CD4-positive, alpha-beta T cell (primary cell): ENCODE measurements at places on chromosomes 3 and 15.

DNA sequence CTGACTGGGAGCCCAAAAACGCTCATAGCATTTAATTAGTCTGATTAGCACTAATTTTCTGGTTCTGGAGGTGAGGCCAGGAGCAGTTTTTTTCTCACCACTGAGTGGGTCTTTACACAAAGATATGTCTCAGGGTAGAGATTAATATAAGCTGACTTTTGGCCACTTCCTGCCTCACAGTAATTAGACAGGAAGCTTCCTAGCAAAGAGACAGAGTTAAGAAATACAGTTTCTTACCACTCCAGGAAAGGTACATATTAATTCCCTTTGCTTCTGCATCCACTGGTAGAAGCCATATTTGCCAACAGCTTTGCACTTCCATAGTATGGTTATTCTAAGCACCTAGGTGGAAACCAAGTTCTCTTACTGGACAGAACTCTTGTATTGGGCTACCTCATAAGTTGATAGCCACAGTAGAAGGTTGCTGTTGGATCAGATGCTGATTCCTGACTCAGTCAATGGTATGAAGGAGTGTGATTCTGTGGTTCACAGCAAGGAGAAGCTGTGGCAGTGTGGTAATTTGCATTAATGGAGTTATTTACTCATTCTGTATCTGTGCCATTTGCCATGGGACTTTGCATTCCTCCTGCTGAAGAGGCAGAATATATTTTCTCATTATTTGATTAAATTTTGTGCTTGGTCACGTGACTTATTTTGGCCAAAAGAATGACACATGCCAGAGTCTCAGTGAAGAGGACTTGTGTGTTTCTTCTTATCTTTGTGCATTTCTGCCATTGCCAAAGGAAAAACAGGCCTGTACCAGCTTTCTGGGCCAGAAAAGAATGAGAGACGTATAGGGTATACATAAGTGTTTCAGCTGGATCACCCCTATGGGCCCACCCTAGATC, 17.5 kb upstream of the ZBTB20 start:
- no peak overlapping the region for H3K4me3 ChIP-seq
- no peaks in the 10 kb centered on the region for H3K27me3 ChIP-seq
- H3K27ac ChIP-seq: peak overlapping the region; percentile 14
- no peak for DNase-seq
- H3K4me1 ChIP-seq: peaks cover 25% of the 10 kb centered on the region

DNA sequence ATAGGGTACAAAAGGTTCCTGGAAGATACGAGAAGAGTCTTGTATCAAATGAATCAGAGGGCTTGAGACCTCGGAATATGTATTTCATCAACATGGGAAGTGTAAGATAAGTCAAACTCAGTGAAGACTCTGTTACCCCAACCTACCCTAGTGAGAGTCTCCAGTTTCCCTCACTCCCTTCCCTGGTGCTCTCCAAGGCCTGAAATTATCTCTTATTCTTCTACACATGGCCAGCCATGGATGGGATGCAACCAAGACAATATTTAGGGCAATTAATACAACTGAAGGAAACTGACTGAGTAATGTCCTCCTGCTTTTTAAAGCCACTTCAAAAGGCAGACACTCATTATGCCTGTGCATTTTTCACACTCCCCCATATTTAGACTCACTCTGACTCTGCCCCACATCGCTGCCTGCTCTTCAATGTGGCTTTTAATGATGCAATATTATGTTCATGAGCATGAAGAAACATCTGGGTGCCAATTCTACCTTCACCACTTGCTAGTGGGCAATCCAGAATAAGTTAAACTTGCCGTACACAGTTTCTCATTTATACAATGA, 137.1 kb upstream of the THBS1 start:
- no peaks in the 10 kb centered on the region for H3K36me3 ChIP-seq
- no peaks in the 10 kb centered on the region for H3K4me1 ChIP-seq
- no peak for DNase-seq

GRCh38 chr3:182331341-182331740, 462.0 kb upstream of the ATP11B start:
- no peaks in the 10 kb centered on the region for H3K27me3 ChIP-seq
- DNase-seq: no peak
- no peak overlapping the region for H3K27ac ChIP-seq
- no peaks in the 10 kb centered on the region for H3K4me1 ChIP-seq

GRCh38 chr3:32460031-32460749, 42.5 kb downstream of the CMTM6 start:
- H3K4me3 ChIP-seq: peak overlapping the region; percentile 39
- no peaks in the 10 kb centered on the region for H3K27me3 ChIP-seq
- peaks cover 5% of the 10 kb centered on the region for H3K36me3 ChIP-seq

GRCh38 chr3:47592066-47592795, 13.6 kb upstream of the CSPG5 start:
- no peak overlapping the region for H3K27ac ChIP-seq
- no peak for DNase-seq
- H3K4me1 ChIP-seq: no peaks in the 10 kb centered on the region
- H3K4me3 ChIP-seq: no peak overlapping the region

GRCh38 chr3:8638994-8639658, 5.5 kb downstream of the SSUH2 start:
- DNase-seq: no peak
- no peak overlapping the region for H3K27ac ChIP-seq
- H3K4me3 ChIP-seq: no peak overlapping the region
- no peaks in the 10 kb centered on the region for H3K4me1 ChIP-seq

- H3K27me3 ChIP-seq: no peaks in the 10 kb centered on the region
- H3K4me1 ChIP-seq: peaks cover 51% of the 10 kb centered on the region
- H3K36me3 ChIP-seq: peaks cover 48% of the 10 kb centered on the region
- peak overlapping the region; percentile 36 for H3K4me3 ChIP-seq
- DNase-seq: no peak
Observed at GRCh38 chr3:152299249-152299976, 30.7 kb downstream of the MBNL1 start.

DNA sequence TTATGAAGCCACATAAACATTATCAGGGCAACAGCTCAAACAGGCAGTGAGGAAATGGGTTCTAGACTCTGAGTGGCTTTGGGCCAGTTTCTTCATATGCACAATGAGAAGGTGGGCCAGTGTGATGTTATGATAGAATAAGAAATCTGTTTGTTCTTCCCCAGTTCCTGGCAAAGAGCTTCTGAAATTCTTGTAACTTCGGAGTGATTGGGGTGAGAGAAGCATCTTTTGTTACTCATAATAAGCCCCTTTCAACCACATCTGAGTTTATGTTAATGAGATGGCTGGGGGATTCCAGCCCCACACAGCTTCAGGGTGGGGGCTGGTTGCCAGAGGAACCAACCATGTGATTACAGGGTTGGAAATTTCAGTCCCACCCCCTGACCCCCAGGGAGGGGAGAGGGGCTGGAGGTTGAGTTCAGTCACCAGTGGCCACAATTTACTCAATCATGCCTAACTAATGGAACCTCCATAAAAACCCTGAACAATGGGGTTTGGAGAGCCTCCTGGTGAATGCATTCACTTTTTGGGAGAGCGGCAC, 57.0 kb upstream of the FRMD4B start:
- no peak overlapping the region for H3K27ac ChIP-seq
- H3K4me3 ChIP-seq: no peak overlapping the region
- no peaks in the 10 kb centered on the region for H3K36me3 ChIP-seq

- H3K27me3 ChIP-seq: no peaks in the 10 kb centered on the region
- DNase-seq: peak; percentile 26
- H3K4me1 ChIP-seq: peaks cover 9% of the 10 kb centered on the region
- H3K27ac ChIP-seq: no peak overlapping the region
Observed at GRCh38 chr3:32177702-32178198, 60.7 kb upstream of the CMTM8 start.

DNA sequence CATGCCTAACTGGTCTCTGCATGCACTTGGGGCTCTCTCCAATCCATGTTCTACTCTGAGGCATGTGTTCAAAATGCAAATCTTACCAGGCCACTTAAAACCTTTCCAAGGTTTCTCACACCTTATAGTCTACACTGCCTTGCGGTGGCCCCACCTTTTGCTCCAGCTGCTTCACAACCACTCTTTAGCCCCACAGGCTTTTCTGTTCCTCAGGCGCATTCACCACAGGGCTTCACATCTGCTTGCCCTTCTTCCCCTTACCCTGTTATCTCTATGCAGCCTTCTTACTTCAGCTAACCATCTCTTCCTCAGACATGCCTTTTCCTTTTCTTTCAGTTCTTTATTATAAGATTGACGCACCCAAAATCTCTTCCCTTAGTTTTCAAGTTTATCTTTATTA, 37.8 kb downstream of the MINDY4B start:
- no peaks in the 10 kb centered on the region for H3K36me3 ChIP-seq
- no peaks in the 10 kb centered on the region for H3K4me1 ChIP-seq
- no peaks in the 10 kb centered on the region for H3K27me3 ChIP-seq
- H3K4me3 ChIP-seq: no peak overlapping the region
- H3K27ac ChIP-seq: no peak overlapping the region
